GM23338 (cell line): ENCODE measurements at places on chromosomes 3 and 15. TPM values are rescaled to one million over a fixed set of nuclear protein-coding genes. Genes with fewer than 3 reads are reported as not detected.
A peak's percentile ranks its signal among the peaks of the same experiment; 100 is the strongest.

DNA sequence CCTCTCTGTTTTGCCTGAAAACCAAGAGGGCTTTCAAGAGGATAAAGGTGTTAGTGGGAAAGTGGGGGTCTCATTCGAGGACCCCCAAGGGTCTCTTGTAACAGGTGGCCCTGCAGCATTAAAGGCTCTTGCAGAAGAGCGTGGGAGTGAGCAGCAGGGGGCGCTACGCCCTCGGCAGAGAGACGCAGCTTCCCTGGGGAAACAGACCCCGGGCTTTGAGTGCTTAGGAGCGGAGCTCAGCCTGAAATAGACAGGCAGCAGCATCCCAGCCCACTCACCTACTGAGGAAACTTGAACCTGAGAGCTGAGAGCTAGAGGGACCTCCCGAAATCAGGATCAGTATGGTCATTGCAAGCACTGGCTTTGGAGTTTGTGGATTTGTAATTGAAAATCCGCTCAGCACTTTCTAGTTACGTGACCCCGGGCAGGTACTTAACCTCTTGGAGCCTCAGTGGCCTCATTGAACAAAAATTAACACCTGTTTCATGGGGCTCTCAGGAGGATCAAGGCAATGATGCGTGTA is 25.7 kb downstream of the RPLP1 start:
- peak; percentile 90 for DNase-seq

- DNase-seq, result no peak
Observed at GRCh38 chr3:197007953-197008352, 21.7 kb downstream of the MELTF start.

GRCh38 chr3:133448478-133449122 is 48.7 kb downstream of the BFSP2 start:
- no peak for DNase-seq

- no peak for DNase-seq
Observed at GRCh38 chr3:72665103-72665502, 183.1 kb downstream of the SHQ1 start.

- DNase-seq, result no peak
Observed at GRCh38 chr3:58792921-58793451, 126.4 kb upstream of the FAM3D start.

The MAPK6 gene
- total RNA-seq, result 92.3 and 94.9 TPM in 2 replicates

The ZNF660 gene
- total RNA-seq, result 6.1 and 10.1 TPM in 2 replicates

The ZDHHC23 gene
- total RNA-seq, result 14.5 and 14.8 TPM in 2 replicates

The SLC49A4 gene
- 13.0 and 16.8 TPM in 2 replicates for total RNA-seq

The CFAP100 gene
- total RNA-seq, result 0.07 TPM in 1 of 2 replicates, not detected in the other

The TEX55 gene
- total RNA-seq, result 0.17 and 0.27 TPM in 2 replicates
